Breast epithelium (tissue), 4 donors: ENCODE measurements at places on chromosomes 1 and 21.

- peak; percentile 84 for DNase-seq
These were observed at the start of gene TP53BP2 for GRCh38 chr1:223845810-223846682. TP53BP2 (minus strand) TSS chr1:223845947; CDS start chr1:223845680, 267 bp downstream.

GRCh38 chr21:35062016-35062415, 12.9 kb upstream of the RUNX1 start:
- DNase-seq = no peak

DNA sequence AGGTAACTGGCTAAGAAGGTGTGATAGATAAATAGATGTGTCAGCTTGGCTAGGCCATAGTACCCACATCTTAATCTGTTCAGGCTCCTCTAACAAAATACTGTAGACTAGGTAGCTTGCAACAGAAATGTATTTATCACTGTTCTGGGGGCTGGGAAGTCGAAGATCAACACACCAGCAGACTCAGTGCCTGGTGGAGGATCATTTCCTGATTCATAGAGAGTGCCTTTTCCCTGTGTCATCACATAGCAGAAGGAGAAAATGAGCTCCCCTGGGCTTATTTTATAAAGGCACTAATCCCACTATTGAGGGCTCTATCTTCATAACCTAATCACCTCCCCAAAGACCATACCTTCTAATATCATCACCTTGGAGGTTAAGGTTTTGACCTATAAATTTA, 532.7 kb upstream of the OLFM3 start:
- no peak for DNase-seq

GRCh38 chr21:17660452-17660851, 47.8 kb upstream of the BTG3 start:
- DNase-seq = no peak

DNA sequence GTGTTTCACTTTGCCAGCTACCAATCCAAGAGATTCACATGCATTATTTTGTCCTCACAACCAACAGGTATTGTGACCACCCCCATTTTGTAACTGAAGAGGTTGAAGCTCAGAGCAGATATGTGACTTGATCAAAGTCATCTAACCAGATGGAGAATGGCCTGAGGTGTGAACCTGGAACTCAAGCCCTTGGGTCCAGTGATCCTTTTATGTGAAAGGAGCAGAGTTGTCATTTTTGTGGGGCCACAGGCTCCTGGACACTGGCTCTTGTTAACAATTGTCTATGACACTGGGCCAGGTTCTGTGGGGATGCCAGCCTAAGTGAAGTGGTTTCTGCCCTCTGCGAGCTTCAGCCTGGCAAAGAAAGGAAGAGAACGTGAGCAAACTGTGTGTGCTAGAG, 172.6 kb downstream of the ZZZ3 start:
- DNase-seq = no peak

DNA sequence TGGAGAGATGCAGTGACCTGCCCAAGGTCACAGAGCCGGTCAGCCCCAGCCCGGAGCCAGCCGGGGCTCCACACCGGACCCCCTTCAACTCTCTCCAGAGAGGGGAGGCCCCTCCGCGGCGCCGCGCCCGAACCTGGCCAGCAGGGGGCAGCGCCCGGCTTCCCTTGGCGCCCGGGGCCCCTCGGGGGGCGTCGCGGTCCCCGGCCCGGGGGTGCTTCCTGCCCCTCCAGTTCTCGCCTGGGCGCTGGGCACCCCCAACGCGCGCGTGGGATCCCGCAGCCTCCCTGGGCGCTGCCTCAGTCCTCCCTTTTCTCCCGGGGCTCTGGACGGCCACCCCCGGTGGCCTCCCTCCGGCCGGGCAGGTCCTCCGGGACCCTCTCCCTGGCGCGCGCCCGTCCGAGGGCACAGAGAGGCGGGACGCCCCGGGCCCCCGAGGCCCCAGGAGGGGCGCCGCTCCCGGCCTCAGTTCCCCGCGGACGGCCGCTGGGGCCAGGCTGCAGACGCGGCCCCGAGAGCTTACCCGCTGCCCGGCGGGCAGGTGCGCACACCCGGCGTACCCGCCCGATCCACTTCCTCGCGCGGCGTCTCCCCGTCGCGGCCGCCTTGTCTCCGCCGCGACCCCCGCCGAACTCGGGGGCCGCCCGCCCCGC, 406 bp downstream of the HTR1D start:
- no peak for DNase-seq

GRCh38 chr21:33432496-33432895, 29.3 kb downstream of the IFNGR2 start:
- DNase-seq = no peak
